Mesothelial cell of epicardium (in vitro differentiated cells): ENCODE measurements at places on chromosomes 16 and 17.

DNA sequence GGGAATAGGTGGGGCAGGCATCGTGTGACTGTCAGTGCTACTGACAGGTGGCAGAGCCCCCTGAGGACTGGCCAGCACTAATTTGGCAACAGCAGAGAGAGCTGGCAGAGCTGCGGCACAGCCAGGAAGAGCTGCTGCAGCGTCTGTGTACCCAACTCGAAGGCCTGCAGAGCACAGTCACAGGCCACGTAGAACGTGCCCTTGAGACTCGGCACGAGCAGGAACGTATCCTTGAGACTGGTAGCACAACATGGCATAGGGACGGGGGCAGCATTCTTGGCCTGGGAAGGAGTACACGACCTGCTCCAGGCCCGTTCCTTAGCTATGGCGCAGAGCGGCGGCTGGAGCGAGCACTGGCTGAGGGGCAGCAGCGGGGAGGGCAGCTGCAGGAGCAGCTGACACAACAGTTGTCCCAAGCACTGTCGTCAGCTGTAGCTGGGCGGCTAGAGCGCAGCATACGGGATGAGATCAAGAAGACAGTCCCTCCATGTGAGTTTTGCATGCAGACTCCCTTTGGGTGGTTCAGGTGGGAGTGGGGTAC, 3.0 kb upstream of the NRN1L start:
- peaks cover 6% of the 10 kb centered on the region for H3K4me1 ChIP-seq
- H3K27me3 ChIP-seq, result no peaks in the 10 kb centered on the region
- H3K27ac ChIP-seq, result no peak overlapping the region
- H3K36me3 ChIP-seq, result peaks cover 33% of the 10 kb centered on the region
- no peak for DNase-seq

- no peaks in the 10 kb centered on the region for H3K36me3 ChIP-seq
- no peak for DNase-seq
- H3K4me3 ChIP-seq, result no peak overlapping the region
These were observed 101.8 kb upstream of the METRNL start for GRCh38 chr17:82977606-82978005.

DNA sequence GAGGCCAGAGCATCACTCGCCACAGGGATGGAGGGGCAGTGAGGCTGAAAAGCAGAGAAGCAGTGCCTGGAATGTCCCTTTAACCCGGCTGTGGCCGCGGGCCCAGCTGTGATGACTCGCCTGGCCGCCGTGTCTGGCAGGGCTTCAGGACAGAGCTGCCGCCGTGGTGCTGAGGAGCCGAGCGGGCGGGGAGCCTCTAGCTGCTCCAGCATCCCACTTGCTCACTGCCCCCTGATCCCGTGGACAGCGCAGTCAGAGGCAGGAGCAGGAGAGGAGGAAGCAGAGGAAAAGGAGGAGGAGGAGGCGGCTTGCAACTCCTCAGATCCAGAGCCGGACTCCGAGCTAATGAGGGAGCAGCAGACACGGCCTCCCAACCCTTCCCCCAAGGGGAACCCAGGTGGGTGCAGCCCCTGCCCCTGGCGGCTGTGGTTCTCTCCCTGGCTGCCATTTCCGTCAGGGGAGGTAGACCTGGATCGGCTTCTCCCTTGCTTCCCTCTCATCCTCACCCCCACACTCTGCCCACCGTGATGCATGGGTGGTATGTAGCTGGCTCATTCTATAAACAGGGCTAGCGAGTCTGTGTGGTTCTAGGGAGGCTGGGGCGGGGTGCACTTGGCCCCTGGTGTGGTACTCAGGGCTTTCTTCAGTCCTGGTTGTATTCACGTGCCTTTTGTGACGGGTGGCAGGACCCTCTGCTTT, 165.7 kb downstream of the CMIP start:
- no peaks in the 10 kb centered on the region for H3K4me1 ChIP-seq
- no peaks in the 10 kb centered on the region for H3K27me3 ChIP-seq
- no peak for DNase-seq

DNA sequence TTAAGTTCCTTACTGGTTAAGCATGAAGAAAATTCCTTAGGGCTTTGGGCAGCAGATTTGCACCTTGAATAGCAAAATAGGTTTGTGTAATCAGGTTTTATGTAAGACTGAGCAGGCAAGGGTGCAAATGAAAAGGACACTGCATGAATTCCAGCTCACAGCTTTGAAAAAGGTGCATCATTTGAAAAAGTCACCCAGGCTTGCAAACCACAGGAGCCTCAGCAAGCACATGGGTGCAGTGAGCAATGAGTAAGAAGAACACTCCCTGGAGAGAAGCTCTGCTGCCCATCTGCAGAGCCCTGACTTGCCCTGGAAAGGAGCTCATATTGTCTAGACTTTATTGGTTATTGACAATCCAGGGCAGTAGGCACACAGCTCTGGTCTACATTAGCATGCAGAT, 165.6 kb upstream of the KCNJ16 start:
- no peak for DNase-seq
- H3K4me1 ChIP-seq, result peaks cover 45% of the 10 kb centered on the region
- H3K4me3 ChIP-seq, result no peak overlapping the region
- H3K27ac ChIP-seq, result no peak overlapping the region
- no peaks in the 10 kb centered on the region for H3K27me3 ChIP-seq

GRCh38 chr17:27944546-27945332, 51.6 kb upstream of the LYRM9 start:
- no peaks in the 10 kb centered on the region for H3K36me3 ChIP-seq
- H3K4me1 ChIP-seq, result no peaks in the 10 kb centered on the region
- H3K4me3 ChIP-seq, result no peak overlapping the region
- no peak overlapping the region for H3K27ac ChIP-seq
- no peak for DNase-seq

- DNase-seq, result no peak
- peak overlapping the region; percentile 95 for H3K4me3 ChIP-seq
- peaks cover 24% of the 10 kb centered on the region for H3K4me1 ChIP-seq
- H3K27me3 ChIP-seq, result no peaks in the 10 kb centered on the region
- H3K27ac ChIP-seq, result peak overlapping the region; percentile 32
These were observed 1.6 kb downstream of the EIF4A3 start for GRCh38 chr17:80145076-80146075.

- no peaks in the 10 kb centered on the region for H3K27me3 ChIP-seq
- peaks cover 12% of the 10 kb centered on the region for H3K36me3 ChIP-seq
- H3K4me3 ChIP-seq, result no peak overlapping the region
- peak overlapping the region; percentile 54 for H3K27ac ChIP-seq
These were observed 80.8 kb downstream of the OMG start for GRCh38 chr17:31216031-31216751.

- no peak for DNase-seq
- peaks cover 24% of the 10 kb centered on the region for H3K4me1 ChIP-seq
- H3K4me3 ChIP-seq, result no peak overlapping the region
- H3K36me3 ChIP-seq, result peaks cover 10% of the 10 kb centered on the region
These were observed 13.9 kb downstream of the BCAR1 start for GRCh38 chr16:75237398-75238131.

- H3K27ac ChIP-seq, result no peak overlapping the region
- H3K36me3 ChIP-seq, result peaks cover 14% of the 10 kb centered on the region
- H3K4me3 ChIP-seq, result no peak overlapping the region
These were observed 87.5 kb upstream of the HLF start for GRCh38 chr17:55177159-55177854.

DNA sequence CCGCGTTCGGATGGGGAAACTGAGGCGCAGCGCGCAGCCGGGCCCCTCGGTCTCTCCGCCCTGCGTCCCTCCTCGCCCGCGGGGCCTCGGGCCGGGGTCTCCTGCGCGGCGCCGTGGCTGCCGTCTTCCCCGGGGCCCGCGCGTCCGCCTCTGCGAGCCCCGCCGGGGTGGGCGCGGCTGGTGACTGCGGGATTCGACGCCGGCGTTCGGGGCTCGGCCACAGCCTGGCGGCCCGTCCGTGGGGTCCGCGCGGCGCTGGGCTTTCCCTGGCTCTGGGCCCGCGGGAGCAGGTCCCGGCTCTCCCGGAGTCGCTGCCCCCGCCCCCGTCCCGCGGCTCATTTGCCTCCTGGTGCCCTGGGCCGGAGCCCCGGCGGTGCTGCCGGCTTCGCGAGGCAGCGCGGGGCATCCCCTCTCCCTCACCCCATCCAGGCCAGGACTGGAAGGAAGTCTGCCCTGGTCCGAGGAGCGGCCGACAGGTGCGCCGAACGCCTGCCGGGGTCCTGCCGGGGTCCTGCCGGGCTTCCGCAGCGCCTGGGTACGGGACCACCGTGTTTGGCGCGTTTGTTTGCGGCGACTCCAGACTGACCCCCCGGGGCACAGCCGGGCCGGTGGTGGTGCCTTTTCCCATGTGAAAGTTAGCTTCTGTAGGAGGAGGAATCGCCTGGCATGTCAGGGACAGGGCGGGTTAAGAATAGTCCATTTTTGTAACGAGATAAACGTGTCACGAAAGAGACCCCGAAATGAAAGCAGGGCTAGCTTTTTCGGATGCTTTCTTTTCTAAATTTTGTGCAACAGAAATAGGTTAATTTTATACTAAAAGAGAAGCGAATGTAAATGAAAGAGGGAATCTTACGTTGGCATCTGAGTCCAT, 671 bp downstream of the CHMP6 start:
- H3K36me3 ChIP-seq, result peaks cover 6% of the 10 kb centered on the region
- H3K27ac ChIP-seq, result no peak overlapping the region
- peaks cover 9% of the 10 kb centered on the region for H3K4me1 ChIP-seq

DNA sequence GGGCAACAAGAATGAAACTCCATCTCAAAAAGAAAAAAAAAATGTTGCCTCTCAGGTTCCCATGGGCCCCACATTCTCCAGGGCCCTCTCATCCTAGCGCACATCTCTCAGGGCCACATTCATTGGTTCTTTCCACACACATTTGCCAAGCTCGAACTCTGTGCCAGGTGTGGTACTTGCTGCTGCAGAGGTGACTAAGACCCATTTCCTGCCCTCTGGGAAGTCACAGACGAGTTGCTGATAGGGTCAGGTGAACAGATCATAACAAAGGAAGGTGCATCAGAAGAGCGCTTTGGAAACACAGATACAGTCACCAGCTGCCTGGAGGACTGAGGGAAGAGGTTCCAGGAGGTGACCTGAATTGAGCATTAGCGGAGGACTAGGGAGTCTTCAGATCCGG, 1.0 kb downstream of the GSDMA start:
- no peak overlapping the region for H3K27ac ChIP-seq
- no peaks in the 10 kb centered on the region for H3K36me3 ChIP-seq
- H3K4me1 ChIP-seq, result peaks cover 8% of the 10 kb centered on the region
- DNase-seq, result no peak
- peaks cover 34% of the 10 kb centered on the region for H3K27me3 ChIP-seq
- H3K4me3 ChIP-seq, result no peak overlapping the region

DNA sequence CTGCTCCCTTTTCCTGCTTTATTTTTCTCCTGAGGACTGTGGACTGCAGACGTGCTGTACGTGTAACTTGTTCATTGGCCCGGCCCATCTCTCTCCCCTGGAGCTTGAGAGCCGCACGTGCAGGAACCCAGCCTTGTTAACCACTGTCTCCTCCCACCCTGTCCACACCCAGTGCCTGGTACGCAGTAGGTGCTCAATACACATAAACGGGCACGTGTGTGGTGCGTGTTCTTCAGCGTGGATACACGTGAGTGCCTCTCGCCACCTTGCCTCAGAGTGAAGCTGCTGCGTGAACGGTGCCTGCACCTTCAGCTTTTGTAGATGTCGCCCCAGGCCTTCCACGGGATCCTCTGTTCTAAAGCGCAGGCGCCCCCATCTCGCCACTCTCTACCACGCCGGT, 96.3 kb upstream of the CHMP6 start:
- DNase-seq, result no peak
- H3K4me3 ChIP-seq, result no peak overlapping the region
- peaks cover 14% of the 10 kb centered on the region for H3K36me3 ChIP-seq
- peaks cover 8% of the 10 kb centered on the region for H3K4me1 ChIP-seq
- H3K27me3 ChIP-seq, result no peaks in the 10 kb centered on the region

DNA sequence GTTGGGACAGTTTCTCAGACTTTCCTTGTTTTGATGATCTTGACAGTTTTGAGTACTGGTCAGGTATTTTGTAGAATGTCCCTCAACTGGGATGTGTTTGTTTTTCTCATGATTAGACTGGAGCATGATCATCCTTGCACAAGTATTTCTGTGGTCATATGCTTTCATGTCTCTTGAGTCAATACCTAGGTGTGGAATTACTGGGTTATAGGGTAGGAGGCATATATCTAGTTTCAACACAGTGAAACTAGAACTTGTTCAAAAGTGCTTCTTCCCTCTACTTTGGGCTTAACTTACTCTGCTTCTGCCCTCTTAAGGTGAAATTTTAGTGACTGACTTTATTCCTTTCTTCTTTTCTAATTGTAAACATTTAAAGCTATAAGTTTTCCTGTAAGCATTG, 30.1 kb downstream of the IKZF3 start:
- H3K36me3 ChIP-seq, result peaks cover 6% of the 10 kb centered on the region
- H3K4me3 ChIP-seq, result no peak overlapping the region
- no peak for DNase-seq
- no peaks in the 10 kb centered on the region for H3K4me1 ChIP-seq
- peaks cover 12% of the 10 kb centered on the region for H3K27me3 ChIP-seq
- H3K27ac ChIP-seq, result no peak overlapping the region

- H3K4me3 ChIP-seq, result no peak overlapping the region
- no peak overlapping the region for H3K27ac ChIP-seq
- peaks cover 4% of the 10 kb centered on the region for H3K4me1 ChIP-seq
- H3K36me3 ChIP-seq, result no peaks in the 10 kb centered on the region
- peaks cover 2% of the 10 kb centered on the region for H3K27me3 ChIP-seq
These were observed 8.4 kb downstream of the SRL start for GRCh38 chr16:4233431-4233830.

- H3K36me3 ChIP-seq, result peaks cover 30% of the 10 kb centered on the region
- H3K4me3 ChIP-seq, result no peak overlapping the region
- no peak for DNase-seq
- H3K27me3 ChIP-seq, result no peaks in the 10 kb centered on the region
- H3K27ac ChIP-seq, result no peak overlapping the region
These were observed 32.7 kb downstream of the TRIM37 start for GRCh38 chr17:59073972-59074371.

GRCh38 chr17:35170968-35171771, 23.0 kb downstream of the SLC35G3 start:
- H3K27me3 ChIP-seq, result peaks cover 12% of the 10 kb centered on the region
- H3K36me3 ChIP-seq, result no peaks in the 10 kb centered on the region
- H3K4me1 ChIP-seq, result peaks cover 2% of the 10 kb centered on the region
- DNase-seq, result no peak
- no peak overlapping the region for H3K4me3 ChIP-seq

- H3K4me1 ChIP-seq, result peaks cover 22% of the 10 kb centered on the region
- H3K4me3 ChIP-seq, result peak overlapping the region; percentile 70
- no peaks in the 10 kb centered on the region for H3K27me3 ChIP-seq
- H3K36me3 ChIP-seq, result peaks cover 5% of the 10 kb centered on the region
These were observed 4.6 kb downstream of the TSPOAP1 start for GRCh38 chr17:58324056-58324408.

DNA sequence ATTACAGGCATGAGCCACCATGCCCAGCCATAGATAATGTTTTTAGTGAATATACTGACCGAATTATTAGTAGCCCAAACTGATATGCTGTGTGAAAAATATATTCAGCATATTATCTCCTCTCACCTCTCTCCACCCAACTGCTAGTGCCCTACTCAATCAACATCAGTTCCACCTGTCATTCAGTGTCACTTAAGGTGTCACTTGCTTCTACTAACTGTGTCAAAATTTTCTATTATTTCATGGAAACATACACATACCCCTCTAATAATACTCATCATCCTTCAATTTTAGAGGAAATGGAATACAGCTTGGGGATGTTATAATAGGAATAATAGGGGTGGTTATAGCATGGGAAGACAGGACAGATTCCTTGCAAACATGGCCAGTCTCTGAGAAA, 12.6 kb downstream of the EFCAB3 start:
- H3K27me3 ChIP-seq, result peaks cover 68% of the 10 kb centered on the region
- no peaks in the 10 kb centered on the region for H3K4me1 ChIP-seq
- no peak for DNase-seq
